Brain (organoid and tissue), 16 donors: ENCODE measurements at places on chromosomes 4 and X.
A peak's percentile ranks its signal among the peaks of the same experiment; 100 is the strongest.

DNA sequence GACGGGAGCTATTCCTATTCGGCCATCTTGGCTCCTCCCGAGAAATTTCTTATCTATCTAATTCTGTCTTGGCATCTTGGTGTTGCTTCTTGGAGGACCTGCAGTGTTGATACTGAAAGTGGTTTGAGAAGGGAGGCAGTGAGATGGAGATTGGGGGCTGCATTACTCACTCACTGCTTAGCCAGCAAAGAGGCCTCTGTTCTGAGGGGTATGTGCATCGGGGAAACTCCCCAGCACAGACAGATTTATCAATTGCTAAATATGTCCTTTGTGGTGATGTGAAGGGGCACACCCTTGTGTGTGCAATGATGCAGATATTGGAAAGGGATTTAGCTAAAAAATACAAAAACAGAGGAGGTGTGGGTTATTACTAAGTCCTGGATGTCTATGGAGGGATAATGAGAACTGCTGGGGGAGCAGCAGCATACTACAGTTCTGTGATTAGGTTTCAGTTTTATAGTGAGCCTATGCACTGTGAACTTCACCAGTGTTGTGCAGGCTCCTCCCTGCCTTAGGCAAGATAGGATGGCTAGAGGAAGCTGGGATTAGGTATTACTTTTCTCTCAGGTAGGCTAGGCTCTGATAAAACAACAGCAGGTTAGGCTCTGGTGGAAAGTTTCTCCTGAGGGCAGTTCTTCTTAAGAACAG, 279.0 kb downstream of the HS3ST1 start:
- DNase-seq, result no peak

GRCh38 chrX:148441387-148441786, 59.0 kb upstream of the AFF2 start:
- DNase-seq, result no peak

DNA sequence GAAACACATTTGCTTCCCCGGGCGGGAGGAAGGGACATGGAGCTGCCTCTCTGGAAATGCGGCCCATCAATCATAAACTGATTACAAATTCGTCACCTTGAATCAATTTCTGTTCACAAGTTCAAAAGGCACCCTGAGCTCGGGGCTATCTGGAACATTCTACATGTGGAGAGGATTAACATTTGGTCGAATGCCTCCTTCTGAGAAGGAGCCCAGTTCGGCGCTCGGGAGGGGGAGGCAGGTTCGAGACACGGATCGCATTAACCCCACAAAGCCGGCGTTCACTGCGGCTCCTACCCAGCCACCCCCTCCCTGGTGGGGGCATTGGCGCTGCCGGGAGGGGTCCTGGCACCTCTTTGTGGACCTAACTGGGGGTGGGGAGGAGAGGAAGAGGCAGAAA, 108.0 kb downstream of the CPZ start:
- DNase-seq, result no peak

DNA sequence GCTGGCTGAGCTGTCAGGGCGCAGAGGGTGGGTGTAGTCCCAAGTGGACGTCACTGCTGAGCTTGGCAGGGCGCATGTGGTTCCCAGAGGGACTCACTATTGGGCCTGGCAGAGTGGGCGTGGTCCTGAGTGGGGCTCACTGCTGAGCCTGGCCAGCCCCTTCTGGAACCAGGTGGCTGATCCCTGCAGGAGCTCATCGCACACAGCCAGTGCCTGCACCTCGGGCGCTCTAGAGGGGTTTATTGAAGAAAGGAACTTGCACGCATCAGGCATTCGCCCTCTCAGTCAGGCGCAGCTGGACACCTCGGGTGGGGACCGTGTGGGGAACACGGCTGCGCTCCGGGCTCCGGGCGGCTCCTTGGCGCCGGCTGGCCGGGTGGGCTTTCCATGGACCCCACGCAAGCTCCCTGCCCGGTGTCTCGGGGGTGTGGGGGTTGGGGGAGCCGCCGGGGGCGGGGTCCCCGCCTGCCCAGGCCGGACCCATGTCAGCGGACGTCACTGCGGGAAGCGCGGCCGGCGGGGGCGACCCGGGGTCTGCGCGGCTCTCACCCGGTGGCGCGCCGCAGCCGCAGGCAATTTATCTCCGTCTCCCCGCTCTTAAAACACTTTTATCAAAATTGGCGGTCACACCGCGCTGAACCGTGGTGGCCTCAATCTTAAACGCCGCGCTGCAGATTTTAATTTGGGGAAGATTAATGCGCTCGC, 65.4 kb upstream of the NKX1-1 start:
- no peak for DNase-seq

DNA sequence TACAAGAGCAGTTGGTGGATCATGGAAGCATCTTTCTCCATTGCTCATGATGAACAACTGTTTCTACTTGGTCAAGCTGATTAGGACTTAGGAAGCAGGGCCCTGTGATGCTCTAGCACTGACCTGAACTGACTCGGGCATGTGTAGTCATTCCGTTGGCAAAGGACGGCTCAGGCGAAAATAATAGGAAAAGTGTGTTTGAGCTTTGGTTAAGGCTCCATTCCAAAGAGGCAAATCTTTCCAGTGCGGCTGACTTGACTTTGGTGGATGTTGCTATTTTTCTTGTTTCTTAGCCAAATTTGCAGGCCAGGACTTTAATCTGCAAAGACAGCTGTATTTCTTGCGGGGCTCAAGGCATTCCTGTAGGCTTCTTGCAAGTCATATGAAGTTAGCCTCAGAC, 39.5 kb downstream of the ZNF518B start:
- DNase-seq, result no peak

- DNase-seq, result no peak
Measured at GRCh38 chr4:23463071-23463470, 426.8 kb downstream of the PPARGC1A start.

GRCh38 chr4:140222171-140222570, 68.2 kb upstream of the MAML3 start:
- DNase-seq, result no peak

GRCh38 chrX:154419688-154420401, 8.5 kb downstream of the TAFAZZIN start:
- DNase-seq, result no peak

DNA sequence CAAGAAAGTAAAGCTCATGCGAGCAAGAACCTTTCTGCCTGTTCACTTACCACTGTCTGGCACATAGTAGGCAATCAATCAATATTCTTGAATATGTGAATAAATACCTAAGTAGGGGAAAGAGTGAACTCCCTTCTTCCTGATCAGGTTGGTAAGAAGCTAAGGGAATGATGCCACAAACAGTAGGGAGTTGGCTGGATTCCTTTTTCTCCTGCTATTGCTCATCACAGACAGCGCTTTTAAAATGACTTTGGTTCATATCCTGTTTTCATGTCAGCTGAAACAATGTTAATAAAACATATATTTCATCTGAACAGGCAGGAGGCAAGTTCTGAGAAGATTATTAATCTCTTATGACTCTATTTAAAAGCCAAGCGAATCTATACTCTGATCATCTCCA, 99.2 kb downstream of the NSUN7 start:
- DNase-seq, result no peak

GRCh38 chr4:187289371-187289770, 565.7 kb upstream of the FAT1 start:
- no peak for DNase-seq

- peak; percentile 68 for DNase-seq
Measured at GRCh38 chr4:158169931-158170690, 2.7 kb downstream of the GASK1B start.

- DNase-seq, result no peak
Measured at GRCh38 chr4:83217721-83218522, 66.7 kb downstream of the COQ2 start.
